ENCODE measurements at places on chromosomes 7 and 10.

GRCh38 chr7:50631100-50631499, 65.9 kb upstream of the DDC start:
- no peak for DNase-seq

GRCh38 chr7:27647046-27647445, 15.6 kb downstream of the HIBADH start:
- no peak for DNase-seq

DNA sequence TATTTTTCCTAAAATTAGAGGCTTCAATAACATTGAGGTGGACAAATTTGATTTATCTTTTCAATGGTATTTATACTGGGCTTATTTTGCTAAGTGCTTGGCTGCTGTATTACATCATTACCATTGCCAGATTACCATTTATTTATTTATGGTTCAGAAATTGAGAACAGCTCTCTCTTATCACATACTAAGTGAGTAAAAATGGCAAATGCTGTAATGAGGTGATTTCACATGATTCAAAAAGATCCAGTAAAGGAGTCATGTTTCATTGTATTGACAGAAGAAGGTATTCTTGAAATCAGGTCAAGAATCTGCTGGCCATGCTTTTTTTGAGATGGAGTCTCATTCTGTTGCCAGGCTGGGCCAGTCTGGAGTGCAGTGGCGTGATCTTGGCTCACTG, 322.6 kb downstream of the KIF20B start:
- DNase-seq = no peak

DNA sequence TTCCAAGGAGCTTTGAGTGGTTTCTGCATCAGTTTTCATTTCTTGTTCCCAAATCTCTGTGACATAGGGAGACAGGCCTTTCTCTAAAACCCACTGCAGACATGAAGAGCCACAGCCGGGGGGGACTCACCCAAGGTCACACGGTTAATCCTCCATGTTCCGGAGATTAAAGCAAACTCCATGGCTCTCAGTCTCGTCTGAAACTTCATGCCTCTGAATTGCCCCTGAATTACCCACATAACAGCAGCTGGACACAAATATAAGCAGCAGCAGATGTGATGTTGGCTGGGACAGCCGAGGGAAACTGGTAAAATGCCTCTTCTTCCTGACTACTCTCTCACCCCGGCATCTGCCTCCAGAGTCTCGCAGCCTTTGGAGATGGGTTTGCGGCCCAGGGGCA, 402.2 kb downstream of the DNAJB6 start:
- DNase-seq = no peak

- no peak for DNase-seq
Measured at GRCh38 chr10:44065788-44066526, 318.9 kb downstream of the CXCL12 start.

DNA sequence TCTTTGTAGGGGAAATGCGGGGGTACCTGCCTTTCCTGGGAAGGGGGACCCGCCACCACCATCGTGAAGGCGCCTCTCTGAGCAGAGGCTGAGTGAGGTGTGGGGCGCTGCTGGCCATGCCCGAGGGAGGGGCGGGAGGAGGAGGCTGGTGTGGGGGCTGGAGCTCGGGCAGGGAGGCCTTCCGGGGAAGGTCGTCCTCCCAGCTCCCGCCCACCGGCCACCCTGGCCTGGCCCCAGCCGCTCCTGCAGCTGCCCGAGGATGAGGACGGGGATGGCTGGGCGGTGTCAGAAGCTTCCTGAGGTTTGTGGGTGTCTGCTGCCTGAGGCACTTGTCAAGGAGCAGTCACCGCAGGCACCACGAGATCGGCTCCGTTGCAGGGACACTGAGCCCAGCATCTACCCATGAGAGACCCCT, 11.4 kb downstream of the PWWP2B start:
- no peak for DNase-seq

DNA sequence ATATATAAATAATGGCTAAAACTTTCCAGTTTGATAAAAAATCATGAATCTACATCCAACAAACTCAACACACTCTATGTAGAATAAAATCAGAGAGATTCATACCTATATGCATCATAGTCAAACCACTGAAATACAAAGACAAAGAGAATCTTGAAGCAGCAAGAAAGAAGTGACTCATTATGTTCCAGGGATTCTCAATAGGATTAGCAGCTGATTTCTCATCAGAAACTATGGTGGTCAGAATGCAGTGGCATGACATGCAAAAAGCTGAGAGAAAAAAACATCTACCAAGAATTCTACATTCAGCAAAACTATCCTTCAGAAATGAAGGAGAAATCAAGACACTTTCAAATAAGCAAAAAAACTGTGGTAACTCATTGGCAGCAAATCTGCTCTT, 187.4 kb downstream of the RNLS start:
- DNase-seq = no peak

GRCh38 chr7:106071999-106072714, 40.0 kb downstream of the SYPL1 start:
- no peak for DNase-seq

DNA sequence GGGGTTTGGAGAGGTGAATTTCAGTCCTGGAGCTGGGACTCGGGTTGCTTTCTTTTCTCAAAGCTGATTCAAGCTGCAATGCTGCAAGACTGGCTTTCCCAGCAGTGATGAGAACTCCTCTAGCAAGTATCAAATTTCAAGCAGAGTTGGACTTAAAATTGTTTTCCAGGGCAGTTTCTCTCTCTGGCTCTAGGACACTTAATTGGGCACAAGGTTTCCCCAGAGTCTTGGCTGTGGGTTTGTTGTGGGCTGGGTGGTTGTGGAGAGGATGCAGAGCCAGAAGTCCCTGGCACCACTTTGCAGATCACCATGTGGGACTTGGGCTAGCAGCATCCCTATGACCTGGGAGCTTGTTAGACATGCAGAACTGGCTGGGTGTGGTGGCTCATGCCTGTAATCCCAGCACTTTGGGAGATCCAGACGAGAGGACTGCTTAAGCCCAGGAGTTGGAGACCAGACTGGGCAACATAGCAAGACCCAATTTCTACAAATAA, 16.8 kb downstream of the AKR1B15 start:
- DNase-seq = no peak

DNA sequence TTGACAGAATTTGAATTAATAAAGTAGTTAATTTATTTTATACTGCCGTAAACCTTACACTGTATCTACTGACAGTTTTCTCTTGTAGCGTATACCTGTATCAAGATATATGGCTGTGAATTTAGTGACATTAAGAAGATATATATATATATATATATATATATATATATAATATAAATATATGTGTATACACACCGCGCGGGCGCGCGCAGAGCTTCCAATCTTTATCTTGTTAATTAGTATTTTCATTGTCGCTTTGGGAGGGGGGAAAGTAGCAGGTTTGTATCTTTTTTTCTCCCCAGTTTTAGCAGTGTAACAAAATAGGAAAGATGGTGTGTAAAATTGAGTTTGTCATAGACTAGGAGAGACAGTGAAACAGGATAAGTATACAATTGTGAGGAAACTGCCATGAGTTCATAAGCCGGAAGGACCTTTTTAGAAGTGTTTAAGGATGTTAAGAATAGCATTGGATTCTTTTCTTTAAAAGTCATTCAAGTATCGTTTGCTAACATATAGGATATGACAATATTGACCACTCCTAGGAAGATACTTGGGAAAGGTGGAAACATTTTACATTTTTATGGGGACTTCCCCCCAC, 2.0 kb downstream of the PLEKHA1 start:
- DNase-seq = no peak

DNA sequence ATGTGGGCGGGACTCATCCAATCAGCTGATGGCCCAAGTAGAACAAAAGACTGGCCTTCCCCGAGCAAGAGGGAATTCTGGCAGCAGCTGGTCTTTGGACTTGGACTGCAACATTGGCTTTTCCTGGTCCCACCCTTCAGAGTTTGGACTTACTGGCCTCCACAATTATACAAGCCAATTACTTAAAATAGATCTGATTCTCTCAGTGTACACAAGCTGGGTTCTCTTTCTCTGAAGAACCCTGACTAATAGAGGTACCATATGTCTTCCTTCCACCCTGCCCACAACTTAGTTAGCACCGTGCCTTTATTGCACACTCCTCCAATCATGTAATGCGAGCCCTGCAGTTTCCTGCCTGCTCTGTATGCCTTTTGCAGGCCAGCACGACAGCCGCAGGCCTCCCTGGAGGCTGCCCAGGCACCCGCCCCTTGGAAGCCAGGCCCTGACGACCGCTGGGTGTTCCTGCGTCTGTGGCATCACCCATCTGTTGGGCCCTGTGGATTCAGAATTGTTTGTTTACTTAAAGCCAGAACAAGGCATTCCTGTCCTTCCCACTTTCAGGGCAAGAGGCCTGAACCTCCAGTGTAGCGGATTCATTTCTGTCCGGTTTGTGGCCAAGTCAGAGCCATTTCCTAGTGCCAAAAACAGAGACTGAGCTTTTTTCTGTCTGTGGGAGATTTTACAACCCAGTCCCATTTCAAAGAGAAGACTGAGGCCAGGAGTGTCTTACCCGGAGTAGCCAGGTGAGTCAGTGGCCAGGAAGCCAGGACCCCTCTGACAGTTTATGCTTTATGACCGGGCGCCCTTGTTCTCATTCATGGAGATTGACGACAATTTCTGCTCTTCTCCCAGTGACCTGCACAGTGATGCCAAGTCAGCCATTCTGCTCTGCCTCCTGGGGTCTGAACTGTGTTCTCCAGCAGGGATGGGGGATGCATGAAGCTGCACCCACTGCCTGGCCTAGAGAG, 968 bp upstream of the INMT start:
- DNase-seq = no peak

DNA sequence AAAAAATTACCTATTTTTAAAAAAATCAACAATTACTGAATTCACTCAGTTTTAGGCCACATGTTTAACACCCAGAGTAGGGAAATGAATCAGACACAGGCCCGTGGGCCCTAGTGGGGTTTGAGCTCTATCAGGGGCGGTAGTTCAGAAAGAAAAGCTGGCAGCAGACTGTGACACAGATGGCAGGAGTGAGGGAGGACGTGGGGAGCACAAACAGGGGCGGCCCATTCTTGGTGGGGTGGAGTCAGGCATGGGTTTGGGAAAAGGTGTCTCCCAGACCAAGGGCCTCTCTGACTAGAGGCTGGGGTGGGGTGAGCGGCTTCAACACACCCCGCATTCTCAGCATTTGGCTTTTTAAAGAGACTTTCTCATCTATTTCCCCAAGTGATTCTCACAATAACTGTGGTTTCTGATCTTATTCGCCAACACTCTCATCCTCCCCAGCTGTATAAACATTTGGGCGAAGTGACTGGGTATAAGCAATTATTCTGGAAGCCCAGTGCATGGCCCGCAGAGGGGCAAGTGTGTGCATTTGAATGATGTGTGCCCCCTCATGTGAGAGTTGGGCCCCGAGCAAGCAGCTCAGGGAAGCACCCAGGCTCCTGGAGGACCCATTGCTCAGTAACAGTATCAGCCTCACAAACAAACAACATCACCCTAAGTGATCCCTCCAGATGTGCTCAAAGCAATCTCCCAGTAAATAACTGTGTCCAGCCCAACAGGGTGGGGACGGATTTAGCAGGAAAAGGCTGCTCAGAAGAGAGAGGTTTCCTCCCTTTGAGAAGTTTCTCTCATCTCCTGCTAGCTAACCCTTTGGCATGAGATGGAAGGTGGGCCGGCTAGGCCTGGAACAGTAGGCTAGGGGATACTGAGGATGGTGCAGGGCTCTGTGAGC, 437.6 kb upstream of the ZMIZ1 start:
- DNase-seq = no peak

DNA sequence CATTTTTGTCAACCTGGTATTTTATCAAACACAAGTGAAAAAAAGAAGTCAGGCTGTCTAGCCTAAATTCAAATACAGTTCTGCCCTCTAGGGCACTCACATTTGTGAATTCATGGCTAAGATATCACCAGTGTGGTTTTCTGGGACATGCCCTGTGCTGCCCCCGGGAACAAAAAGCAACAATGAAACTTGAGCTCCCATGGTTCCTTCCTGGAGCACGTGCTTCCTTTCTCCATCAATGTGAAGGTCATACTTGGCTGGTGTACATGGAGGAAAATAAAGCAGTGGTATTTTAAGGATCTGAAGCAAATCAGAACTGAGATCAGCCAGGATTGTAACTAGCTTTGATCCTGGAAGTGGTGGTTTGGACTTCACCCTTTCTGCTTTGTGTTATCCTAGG, 128.9 kb upstream of the FRMD4A start:
- DNase-seq = no peak

GRCh38 chr10:69896606-69897231, 95.0 kb downstream of the COL13A1 start:
- DNase-seq = no peak
